CD4-positive, alpha-beta memory T cell (primary cell): ENCODE measurements at places on chromosomes 13 and 19. TPM values are rescaled to one million over a fixed set of nuclear protein-coding genes. Genes with fewer than 3 reads are reported as not detected.

Gene RFXAP
- 1.6 TPM for polyA plus RNA-seq

Gene ZNF534
- not detected for polyA plus RNA-seq

Gene C5AR1
- polyA plus RNA-seq: not detected

Gene C3
- polyA plus RNA-seq: not detected

Gene CRYL1
- 59.1 TPM for polyA plus RNA-seq

Gene NEK5
- polyA plus RNA-seq: not detected

Gene FREM2
- not detected for polyA plus RNA-seq

Gene ADGRE2
- polyA plus RNA-seq: 0.26 TPM

- DNase-seq: no peak
- H3K4me1 ChIP-seq: peaks cover 6% of the 10 kb centered on the region
- no peaks in the 10 kb centered on the region for H3K36me3 ChIP-seq
Measured at GRCh38 chr19:44644402-44645016, 799 bp downstream of the PVR start.

DNA sequence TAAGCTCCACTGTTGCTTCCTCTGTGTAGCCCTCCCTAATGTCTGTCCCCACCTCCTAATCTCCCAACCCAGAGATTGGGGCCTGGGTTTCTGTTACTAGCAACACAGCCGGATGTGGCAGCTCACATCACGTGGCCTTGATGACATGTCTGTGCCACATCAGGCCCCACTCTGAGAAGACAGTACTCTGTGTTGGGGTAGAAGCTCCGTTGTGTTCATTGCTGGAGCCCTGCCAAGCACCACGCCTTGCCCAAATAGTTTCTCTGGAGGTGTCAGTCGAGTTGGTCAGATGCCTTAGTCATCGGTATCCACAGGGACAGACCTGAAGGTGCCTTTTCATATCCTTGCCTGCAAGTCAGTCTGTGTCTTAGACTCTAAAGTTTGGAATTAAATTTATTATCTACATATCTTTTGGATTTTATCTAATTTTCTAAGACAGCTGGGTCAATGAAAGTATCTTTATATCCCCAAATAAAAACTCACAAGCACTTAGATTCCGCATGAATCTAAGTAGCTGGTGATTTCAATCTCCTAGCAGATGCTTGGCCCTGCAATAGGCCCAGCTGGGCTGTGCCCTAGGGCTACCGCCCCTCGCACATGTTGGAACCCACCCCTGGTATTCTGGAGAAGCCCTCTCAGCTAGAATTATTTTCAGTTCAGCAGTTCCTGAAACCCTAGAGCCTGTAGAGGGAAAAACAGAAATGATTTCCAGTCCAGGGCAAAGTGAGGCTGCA lies 204.0 kb upstream of the TSHZ3 start:
- no peak overlapping the region for H3K4me3 ChIP-seq
- H3K27me3 ChIP-seq: no peaks in the 10 kb centered on the region
- H3K4me1 ChIP-seq: no peaks in the 10 kb centered on the region
- no peak overlapping the region for H3K27ac ChIP-seq

DNA sequence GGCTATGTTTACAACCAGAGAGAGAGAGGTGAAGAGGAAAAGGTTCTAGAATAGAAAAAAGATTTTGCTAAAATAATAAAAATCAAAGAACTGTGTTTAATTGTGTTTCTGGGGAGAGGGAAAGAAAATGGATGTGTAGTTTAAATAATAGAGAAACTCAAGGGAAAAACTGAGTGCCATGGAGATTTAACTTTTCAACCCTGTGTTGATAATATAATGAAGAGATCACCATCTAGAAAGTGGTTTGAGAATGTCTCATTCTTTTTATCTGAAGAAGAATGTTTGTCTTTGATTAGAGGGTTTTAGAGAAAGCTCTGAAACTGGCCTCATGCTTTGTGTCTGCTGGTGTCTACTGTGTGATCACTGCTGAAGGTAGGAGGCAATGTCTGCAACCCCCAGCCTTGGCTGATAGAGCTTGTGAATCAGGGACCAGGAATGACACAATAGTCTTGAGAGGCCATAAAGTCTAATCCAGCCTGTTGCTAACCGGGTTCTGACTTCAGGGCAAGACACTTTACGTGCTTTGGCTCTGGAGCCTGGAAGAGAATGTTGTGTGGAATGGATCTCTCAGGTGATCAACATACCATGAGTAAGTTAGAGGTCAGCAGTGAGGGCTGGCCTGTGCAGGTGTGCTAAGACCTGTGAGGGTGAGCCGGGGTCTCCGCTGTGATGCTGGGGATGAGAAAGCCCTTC lies 5.4 kb downstream of the COL4A2 start:
- no peak overlapping the region for H3K27ac ChIP-seq
- H3K27me3 ChIP-seq: peaks cover 4% of the 10 kb centered on the region
- H3K36me3 ChIP-seq: no peaks in the 10 kb centered on the region
- DNase-seq: no peak
- H3K4me1 ChIP-seq: no peaks in the 10 kb centered on the region

DNA sequence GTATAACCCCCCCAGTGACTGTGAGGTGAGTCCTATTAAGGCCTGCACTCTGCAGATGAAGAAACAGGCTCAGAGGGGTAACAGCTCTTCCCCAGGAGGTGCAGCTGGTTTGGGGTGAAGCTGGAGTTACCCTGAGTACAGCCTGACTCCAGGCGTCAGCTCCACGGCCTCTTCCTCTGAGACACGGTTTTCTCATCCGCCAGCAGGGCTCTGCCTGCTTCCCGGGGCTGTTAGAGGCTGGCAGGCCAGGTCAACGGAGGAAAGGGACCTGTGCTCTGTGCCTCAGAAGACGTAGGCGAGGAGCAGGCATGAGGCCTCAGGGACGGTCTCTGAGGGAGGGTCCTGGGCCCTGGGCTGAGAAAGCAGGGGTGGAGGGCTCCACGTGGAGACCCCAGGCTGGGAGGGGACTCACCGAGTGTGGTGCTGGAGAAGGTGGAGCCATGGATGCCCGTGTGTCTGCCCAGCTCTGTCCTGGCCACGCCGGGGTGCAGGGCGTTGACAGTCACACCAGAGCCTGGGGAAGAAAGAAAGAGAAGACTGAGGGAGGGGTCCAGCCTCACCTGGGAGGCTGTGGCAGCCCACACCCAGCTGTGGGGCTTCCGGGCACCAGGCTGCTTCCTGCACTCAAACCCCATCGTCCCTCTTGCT lies 9.0 kb upstream of the GP6 start:
- peaks cover 8% of the 10 kb centered on the region for H3K4me1 ChIP-seq
- no peaks in the 10 kb centered on the region for H3K27me3 ChIP-seq
- no peak overlapping the region for H3K4me3 ChIP-seq
- no peak overlapping the region for H3K27ac ChIP-seq
- DNase-seq: no peak

DNA sequence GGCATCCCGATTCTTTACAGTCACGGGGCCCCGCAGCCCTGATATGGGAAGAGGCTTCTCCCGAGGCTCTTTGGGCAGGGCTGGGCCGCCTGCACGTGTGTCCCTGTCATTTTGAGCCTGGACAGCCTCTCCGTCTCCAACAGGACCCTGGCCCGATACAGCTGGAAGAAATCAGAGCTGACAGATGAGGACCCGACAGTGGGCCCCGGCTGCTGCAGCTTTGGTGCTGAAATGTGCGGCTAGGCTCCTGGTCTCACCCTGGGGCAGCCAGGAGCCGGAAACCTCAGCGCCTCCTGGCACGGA lies 3.2 kb downstream of the PIAS4 start:
- H3K4me1 ChIP-seq: peaks cover 54% of the 10 kb centered on the region
- H3K4me3 ChIP-seq: no peak overlapping the region
- H3K27me3 ChIP-seq: no peaks in the 10 kb centered on the region

DNA sequence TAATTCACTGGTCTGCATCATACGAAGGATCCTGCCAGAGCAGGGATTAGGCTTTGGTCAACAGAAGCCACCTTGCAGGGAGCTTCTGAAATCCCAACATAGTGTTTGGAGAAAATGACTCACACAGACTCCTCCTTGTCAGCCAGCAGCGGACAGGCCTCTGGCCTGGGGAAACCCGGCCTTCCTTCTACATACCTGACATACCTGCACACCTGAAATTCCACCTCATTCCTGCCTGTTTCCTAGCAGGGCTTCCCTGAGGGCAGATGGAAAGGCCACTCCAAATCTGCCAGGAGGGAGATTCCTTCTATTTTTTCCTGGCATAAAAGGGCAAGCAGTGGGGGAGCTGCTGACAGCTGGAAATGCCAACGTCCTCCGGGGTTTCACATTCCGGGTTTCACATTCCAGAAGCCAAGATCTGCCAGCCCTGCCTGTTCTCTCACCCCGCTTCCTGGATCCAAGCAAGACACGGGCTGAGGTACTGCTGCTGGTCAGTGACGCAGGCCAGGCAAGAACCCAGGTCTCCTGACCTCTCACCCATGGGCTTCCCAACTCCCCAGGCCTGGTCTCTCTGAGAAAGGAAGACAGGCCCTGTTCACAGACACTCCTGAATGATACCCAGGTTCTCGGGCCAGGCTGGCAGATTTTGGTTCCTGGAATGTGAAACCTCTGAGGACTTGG lies 18.2 kb upstream of the IGFL1 start:
- H3K36me3 ChIP-seq: no peaks in the 10 kb centered on the region
- DNase-seq: no peak
- H3K4me1 ChIP-seq: peaks cover 11% of the 10 kb centered on the region

GRCh38 chr19:39655613-39656012 lies at the start of gene LGALS16:
Gene LGALS16 (plus strand): TSS chr19:39655913. CDS start chr19:39655962, 49 bp downstream.
- no peak within 1 kb of the TSS for H3K27ac ChIP-seq
- no peaks in the 10 kb centered on the region for H3K4me1 ChIP-seq
- H3K4me3 ChIP-seq: no peak within 1 kb of the TSS
- H3K27me3 ChIP-seq: no peaks in the 10 kb centered on the region

DNA sequence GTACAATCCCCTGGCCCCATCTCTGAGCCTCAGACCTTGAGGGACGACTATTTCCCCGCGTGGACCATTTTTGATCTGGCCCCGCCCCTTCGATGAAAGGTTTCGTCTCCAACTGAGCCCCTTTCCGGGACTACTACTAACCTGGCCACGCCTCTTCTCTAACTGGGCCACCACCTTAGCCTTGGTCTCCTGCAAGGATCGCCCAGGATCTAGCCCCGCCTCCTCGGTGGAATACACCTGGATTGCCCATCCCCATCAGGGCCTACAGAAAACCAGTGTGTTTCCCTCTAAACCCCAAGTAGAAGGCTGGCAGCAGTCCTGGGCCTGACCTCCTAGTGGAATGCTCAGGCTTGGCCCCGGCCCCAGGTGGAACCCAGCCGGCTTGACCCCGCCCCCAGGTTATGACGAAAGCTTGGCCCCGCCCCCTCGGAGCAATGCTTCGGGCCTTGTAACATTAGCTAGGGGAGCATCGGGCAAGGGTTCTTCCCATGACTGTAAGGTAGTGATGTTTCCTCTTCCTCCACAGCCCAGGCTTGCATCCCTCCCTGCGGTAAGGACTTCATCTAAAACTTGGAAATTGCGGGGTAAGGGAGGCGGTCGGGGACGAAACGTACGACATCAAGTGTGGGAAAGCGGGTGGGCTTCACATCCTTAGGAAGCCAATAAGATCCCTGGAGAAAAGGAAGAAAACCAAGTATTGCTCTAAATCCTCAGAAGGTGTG lies 9.1 kb downstream of the SPACA6 start:
- H3K27ac ChIP-seq: no peak overlapping the region
- peak; percentile 24 for DNase-seq
- H3K27me3 ChIP-seq: no peaks in the 10 kb centered on the region
- H3K4me1 ChIP-seq: peaks cover 28% of the 10 kb centered on the region

- H3K27me3 ChIP-seq: no peaks in the 10 kb centered on the region
- no peak for DNase-seq
Measured at GRCh38 chr13:94224670-94225069, 254.8 kb downstream of the DCT start.

DNA sequence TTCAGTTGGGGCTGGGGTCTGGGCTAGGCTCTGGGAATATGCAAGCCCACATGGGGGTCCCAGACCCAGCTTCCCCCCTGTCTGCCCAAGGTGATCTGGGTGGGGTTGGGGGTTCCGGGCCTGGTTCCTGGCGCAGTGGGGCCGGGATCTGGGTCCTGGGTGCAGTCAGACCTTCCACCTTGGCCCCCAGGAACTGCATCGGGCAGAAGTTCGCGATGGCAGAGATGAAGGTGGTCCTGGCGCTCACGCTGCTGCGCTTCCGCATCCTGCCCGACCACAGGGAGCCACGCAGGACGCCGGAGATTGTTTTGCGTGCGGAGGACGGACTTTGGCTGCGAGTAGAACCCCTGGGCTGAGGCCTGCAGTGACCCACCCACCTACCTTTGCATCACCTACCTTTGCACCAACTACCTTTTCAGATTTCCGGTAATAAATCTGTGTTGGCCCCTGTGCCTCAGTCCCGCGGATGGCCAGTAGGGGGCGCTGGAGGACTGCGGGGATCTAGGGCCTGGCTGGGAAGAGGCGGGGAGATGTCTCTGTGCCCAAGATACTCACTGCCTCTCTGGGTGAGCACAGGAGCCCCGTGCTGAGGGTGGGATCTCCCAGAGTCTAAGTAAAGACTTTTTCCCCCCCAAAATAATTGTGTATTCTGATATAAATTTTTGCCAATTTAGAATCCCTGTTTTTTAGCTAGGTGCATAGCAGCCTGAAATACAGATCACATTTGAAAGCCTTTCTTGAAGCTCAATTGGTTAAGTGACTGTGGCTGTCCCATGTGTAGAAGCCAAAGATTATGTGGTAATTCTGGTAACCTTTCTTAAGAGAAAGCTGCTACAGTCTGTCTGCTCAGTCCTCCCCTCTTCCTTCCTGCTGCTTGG lies 11.5 kb upstream of the CYP4F3 start:
- no peak overlapping the region for H3K4me3 ChIP-seq
- DNase-seq: peak; percentile 80
- no peaks in the 10 kb centered on the region for H3K36me3 ChIP-seq
- no peak overlapping the region for H3K27ac ChIP-seq
- peaks cover 14% of the 10 kb centered on the region for H3K4me1 ChIP-seq
- H3K27me3 ChIP-seq: no peaks in the 10 kb centered on the region

DNA sequence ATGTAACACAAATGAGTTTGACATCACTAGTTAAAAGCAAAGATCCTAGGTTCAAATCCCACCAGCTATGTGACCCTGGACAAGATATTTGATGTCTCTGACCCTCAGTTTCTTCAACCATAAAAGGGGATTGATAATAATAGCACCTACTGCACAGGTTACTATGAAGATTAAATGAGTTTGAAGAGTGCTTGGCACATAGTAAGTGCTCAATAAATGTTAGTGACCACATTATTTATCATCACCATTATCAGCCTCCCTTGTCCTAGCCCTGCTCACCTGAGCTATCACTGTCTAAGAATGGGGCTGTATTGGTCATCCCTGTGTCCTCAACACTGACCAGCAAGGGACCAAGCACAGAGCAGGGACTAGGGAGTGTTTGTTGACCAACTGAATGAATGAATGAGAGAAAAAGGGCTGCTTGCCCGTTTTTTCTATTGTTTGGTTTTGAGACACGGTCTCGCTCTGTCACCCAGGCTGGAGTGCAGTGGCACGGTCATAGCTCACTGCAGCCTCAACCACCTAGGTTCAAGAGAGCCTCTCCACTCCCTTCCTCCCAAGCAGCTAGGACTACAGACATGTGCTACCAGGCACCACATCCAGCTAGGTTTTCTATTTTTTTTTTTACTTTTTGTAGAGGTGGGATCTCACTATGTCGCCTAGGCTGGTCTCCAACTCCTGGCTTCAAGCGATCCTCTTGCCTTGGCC lies 26.6 kb upstream of the DACT3 start:
- peaks cover 64% of the 10 kb centered on the region for H3K36me3 ChIP-seq
- no peaks in the 10 kb centered on the region for H3K4me1 ChIP-seq
- DNase-seq: no peak
- H3K27me3 ChIP-seq: no peaks in the 10 kb centered on the region
- H3K27ac ChIP-seq: no peak overlapping the region
- H3K4me3 ChIP-seq: no peak overlapping the region

- no peaks in the 10 kb centered on the region for H3K27me3 ChIP-seq
- H3K27ac ChIP-seq: no peak overlapping the region
- H3K4me1 ChIP-seq: no peaks in the 10 kb centered on the region
- DNase-seq: no peak
- H3K4me3 ChIP-seq: no peak overlapping the region
- H3K36me3 ChIP-seq: no peaks in the 10 kb centered on the region
Measured at GRCh38 chr13:99157046-99157445, 43.6 kb upstream of the UBAC2 start.
